ENCODE measurements at places on chromosomes 13 and 19.
A peak's percentile ranks its signal among the peaks of the same experiment; 100 is the strongest.

DNA sequence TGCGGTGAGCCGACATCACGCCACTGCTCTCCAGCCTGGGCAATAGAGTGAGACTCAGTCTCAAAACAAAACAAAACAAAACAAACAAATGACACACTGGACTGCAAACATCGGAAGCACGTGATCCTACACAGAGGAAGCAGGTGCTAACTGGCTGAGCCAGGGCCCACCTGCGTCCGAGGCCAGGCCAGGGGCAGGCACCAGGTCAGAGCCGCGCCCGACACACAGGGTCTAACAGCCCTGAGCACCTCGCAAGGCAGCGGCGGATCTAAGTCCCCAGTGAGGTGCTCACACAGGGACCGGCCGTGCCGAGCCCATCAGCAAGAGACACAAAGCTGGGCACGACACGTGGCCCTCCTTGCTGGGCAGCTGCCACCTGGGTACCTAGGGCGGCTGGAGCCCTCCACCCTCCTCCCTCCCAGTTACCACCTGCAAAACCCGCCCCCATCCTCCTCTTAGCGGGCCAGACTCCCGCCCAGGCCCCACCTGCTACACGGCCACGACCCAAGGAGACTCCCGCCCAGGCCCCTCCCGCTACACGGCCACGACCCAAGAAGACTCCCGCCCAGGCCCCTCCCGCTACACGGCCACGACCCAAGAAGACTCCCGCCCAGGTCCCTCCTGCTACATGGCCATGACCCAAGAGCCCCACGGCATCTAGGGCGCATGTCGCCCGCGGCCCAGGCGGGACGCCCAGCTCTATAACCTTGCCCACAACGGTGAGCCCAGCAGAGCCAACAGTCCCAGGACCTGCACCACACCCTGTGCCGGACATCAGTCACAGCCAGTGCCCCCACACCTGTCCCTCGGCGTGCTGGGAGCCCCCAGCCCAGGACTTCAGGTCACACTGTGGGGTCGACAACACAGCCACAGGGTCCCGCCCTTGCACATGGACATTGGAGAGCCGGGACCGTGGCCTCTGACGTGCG, 15.6 kb downstream of the AP3D1 start:
- DNase-seq, result no peak

- peak; percentile 59 for DNase-seq
Observed at GRCh38 chr19:17234911-17235299, 8.9 kb downstream of the OCEL1 start.

DNA sequence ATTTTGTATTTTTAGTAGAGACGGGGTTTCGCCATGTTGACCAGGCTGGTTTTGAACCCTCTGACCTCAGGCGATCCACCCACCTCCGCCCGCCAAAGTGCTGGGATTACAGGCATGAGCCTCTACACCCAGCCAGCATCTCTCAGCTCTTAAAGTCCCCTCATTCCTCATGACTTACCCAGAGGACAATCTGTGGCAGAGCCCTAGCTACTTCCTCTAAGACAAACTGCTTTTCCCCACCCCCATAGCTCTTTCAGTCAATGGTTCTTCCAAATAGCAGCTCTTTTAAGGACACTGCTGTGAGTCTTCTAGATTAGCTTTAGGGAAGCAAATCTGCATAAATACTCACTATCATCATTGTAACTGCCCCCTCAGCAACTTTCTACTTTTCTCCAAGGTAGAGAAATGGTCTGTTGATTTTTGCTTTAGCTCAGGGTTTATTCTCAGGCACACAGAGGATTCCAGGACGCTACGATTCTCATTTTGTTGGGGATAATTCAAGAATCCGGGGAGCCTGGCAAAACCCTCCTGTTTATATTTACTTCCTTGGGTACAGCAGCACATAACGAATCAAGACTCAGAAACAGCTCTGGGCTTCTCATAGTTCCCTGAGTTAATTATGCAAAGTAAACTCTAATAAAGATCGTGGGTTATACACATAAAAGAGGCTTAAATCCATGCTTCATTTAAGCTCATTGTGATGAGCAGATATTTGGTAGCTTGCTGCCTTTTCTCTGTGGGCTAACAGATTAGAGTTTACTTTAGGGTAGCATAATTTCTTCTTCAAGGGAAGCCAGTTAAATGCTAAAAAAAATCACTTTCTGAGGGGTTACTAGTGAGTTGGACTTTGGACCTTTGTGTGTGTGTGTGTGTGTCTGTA, 357.4 kb downstream of the TDRD3 start:
- DNase-seq, result no peak

DNA sequence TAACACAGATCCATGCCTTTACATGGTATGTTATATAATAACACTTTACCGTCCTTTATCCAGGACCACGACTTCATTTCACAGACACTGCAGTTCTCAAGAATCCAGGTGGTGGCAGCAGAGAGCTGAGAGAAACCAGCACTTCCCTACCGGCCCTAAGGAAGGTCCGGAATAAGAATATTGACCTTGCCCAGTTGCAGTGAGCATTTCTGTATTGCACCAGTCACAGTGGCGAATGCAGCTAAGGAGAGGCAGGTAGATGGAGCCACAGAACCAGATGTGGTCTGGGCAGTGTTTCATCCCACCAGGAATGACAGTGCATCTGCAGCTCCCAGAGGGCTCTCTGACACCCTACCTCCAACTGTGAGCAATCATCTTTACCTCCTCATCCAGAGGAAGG, 44.6 kb downstream of the ZNF787 start:
- DNase-seq, result no peak

DNA sequence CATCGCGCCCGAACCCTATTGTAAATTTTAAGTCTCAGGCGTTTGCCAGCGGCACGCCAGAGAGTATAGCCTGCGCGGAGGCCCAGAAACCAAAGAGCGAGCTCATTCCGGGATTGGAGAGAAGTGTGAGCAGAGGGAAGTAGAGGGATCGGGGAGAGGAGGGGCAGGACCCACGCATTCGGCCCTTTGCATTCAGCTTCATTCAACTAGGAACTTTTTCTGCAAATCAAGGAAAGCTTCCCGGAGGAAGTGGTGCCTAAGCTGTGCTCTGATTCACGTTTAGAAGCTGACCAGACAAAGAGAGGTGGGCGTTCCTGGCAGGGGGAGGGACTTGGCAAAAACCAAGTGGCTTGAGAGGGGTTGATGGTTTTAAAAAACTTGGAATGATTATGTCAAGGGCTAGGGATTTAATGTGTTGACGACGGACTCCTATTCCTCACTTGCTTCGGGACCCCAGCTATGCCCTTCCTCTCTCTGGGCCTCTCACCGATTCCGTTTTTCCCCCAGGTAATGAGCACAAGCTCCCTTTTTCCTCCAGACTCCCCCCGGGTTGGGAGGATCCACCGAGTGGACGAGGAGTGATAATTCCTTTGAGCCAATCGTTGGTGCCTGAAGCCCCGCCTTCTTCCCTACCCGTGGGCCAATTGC, 811 bp upstream of the PRMT1 start:
- peak; percentile 46 for DNase-seq

DNA sequence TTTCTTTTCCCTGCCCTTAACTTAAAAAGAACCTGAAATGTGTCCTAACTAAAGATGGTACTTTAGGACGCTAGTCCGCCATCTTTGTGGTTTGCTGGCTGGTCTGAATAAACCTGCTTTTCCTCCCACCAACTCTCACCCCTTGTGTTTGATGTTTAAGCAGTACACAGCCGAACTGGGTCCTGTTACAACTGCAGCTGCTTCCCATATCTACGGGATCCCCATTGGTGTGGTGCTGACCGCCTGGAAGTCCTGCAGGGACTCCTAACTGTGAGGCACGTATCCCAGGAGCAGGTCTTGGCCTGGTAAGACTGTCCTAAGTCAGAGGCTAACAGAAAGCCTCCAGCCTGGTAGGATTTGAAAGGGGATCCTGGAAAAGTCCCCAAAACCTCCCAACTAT, 40.9 kb upstream of the VSTM2B start:
- DNase-seq, result no peak

DNA sequence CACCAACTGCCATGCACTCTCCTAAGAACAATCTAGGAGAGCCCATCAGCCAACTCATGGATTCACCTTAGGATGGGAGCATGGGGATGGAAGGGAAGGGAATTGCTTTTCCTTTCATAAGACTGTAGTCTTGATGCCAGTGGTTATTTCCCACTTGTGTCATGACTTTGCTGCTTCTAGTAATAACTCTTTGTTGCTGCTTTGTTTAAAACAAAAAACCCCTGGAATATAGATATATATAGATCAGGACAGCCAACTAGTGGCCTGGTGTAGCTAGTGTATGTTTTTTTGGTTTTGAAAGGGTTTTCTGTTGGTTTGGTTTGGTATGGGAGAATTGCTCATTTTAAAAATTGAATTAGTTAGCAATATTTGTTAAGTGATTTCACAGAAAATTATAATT, 39.3 kb upstream of the KCTD4 start:
- no peak for DNase-seq

GRCh38 chr13:47310401-47310800, 413.5 kb upstream of the HTR2A start:
- no peak for DNase-seq

DNA sequence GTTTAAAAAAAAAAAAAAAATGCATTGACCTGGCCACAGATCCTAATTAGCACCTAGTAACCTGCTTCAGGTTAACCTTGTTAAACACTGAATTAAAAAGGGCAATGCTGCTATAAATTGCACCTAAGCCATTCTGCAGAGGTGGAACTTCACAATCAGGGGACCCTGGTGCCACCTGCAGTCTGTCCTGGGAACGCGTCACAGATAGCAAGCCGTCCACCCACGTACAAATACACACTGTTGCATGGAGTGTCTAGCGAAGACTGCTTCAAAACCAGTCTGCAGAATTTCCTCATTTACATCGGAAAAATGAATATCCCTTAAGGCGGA, 169.3 kb downstream of the COL4A1 start:
- peak; percentile 5 for DNase-seq

- no peak for DNase-seq
Observed at GRCh38 chr19:18274219-18274780, at the start of gene IQCN. TSS of gene IQCN (minus strand) at chr19:18274452. CDS start at chr19:18269478, 4,974 bp downstream.

GRCh38 chr19:6556480-6557195, 25.8 kb downstream of the TNFSF9 start:
- no peak for DNase-seq

DNA sequence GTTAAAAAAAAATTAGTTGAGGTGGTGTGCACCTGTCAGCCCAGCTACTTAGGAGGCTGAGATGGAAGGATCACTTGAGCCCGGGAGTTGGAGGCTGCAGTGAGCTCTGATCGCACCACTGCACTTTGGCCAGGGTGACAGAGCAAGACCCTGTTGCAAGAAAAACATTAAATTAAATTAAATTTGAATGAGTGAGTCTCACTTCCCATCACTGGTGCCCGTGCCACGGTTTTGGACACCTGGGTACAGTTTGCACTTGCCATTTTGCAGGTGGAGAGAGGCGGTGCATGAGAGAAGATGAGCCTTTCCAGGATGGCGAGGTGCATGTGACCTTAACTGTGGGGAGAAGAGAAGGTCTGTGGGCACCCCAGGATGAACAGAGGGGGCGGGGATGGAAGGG, 60.3 kb upstream of the ZNF536 start:
- DNase-seq, result no peak

- DNase-seq, result no peak
Observed at GRCh38 chr13:80437231-80437630, 96.3 kb upstream of the SPRY2 start.

DNA sequence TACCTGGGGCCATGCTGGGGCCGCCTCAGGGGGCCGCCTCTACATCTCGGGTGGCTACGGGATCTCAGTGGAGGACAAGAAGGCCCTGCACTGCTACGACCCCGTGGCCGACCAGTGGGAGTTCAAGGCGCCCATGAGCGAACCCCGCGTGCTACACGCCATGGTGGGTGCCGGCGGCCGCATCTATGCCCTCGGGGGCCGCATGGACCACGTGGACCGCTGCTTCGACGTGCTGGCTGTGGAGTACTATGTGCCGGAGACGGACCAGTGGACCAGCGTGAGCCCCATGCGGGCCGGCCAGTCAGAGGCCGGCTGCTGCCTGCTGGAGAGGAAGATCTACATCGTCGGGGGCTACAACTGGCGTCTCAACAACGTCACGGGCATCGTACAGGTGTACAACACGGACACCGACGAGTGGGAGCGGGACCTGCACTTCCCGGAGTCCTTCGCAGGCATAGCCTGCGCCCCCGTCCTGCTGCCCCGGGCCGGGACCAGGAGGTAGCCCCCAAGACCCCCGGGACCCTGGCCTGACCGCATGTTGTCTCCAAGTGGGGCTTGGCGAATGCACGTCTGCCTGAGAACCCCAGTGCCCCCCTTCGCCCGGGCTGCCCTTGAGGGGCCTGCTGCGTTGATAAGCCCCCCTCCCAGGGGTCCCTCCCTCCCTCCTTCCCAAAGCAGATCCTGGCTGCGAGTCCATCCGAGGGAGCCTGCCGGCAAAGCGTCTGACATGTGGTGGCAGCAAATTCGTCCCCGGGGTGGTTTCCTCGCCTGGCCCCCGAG, 14.5 kb upstream of the CRTC1 start:
- no peak for DNase-seq

- no peak for DNase-seq
Observed at GRCh38 chr13:90321281-90321931, 1026.1 kb upstream of the MIR17HG start.

GRCh38 chr19:42154471-42155323, 22.5 kb upstream of the POU2F2 start:
- no peak for DNase-seq

- no peak for DNase-seq
Observed at GRCh38 chr13:103188713-103189326, 122.6 kb upstream of the SLC10A2 start.

DNA sequence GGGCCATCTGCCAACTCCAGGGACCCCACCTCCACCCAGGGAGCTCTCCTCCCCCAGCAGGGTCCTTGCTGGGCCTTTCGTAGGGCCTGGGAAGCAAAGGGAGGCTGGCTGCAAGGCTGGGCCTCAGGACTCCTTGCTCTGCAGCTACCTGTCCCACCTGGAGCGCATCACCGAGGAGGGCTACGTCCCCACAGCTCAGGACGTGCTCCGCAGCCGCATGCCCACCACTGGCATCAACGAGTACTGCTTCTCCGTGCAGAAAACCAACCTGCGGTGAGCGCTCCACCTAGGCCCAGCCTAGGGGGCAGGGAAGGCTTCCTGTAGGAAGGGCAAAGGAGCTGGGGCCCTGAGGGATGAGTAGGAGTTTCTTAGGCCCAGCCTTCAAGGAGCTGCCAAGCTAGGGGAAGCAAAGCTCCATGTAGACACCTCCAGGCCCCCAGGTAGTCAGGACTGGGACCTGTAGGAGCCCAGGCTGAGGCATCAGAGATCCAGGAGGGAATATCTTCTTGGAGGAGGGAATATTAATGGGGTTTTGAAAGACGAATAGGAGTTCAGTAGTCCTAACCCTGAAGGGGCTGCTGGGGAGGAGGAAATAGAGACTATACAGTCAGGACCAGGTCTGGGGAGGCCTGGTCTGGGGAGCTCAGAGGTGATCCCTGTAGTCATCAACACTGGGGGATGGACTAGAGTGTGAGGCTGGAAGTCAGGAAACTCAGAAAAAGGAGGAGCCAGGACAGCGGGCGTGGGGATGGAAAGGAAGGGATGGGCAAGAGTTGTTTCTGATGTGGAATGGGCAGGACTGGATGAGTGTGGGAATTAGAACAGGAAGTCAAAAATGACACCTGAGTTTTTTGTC, 16.0 kb downstream of the GNA15 start:
- DNase-seq, result no peak

All from stimulated activated CD4-positive, alpha-beta T cell treated with anti-CD3 and anti-CD28 coated beads, Interleukin-1b, Interleukin-23, amount 100 ng/mL, for 4 hours (primary cell).